ENCODE measurements at places on chromosomes 5 and 9.

GRCh38 chr9:86099701-86100364, 475 bp upstream of the GOLM1 start:
- peak; percentile 39 for DNase-seq

DNA sequence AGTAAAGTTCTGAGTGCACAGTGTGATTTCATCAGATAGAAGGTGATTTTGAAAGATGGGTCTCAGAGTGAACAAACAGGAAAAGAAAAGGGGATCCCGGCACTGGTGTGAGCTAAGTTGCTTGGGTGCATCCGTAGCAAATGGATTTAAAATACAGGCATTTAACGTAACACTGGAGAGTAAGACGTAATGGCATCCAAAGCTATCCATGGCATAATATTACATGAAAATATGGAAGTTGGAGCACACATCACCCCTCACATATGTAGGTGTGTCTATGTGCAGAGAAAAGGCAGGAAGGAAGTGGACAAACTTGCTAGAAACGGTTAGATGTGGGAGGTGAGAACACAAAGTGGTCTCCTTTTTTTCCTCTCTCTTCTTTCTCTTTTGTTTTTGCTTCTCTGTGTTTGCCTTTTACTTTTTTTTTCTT, 38.2 kb upstream of the SEMA4D start:
- peak; percentile 84 for DNase-seq

GRCh38 chr9:36862206-36863145, 171.6 kb downstream of the PAX5 start:
- no peak for DNase-seq

GRCh38 chr5:167307042-167307441, 984.4 kb upstream of the WWC1 start:
- no peak for DNase-seq

DNA sequence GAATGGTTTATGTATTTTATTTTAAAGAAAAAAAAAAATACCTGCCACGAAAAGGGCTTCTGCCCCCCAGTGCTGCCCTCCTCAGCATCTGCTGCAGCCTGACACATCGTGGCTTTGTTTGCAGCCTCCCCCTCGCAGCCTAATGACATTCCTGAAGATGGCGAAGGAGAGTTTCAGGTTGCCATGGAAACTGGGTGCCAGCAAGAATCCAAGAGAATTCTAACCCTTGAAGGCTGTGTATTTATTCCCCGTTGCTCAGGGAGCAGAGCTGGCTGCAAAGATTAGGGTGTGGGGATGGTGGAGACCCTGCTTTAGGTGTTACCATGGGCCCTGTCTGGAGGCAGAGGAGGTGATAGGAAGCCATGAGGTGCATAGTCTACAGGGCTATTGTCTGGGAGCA, 126.6 kb downstream of the NSG2 start:
- DNase-seq: no peak

DNA sequence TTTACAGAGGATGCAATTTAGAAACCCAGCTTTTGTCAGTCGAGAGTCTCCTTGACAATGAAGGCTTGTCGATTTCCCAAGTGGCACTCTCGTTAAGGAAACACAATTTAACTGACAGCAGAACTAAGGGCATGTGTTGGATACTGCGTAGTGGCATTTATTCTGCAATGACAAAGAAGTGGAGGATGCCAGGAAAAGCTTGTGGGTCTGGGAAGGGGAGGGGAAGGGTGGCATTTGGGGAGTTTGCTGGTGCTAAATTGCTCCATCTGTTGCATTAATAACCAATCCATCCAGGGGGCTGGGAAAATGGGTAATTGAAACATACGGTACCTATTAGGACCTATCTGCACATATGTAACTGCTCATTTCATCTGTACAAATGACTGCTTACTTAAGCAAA, 190.6 kb downstream of the NSG2 start:
- no peak for DNase-seq

GRCh38 chr5:153081385-153081784, 409.1 kb upstream of the GRIA1 start:
- no peak for DNase-seq

- DNase-seq: no peak
These were observed 74.4 kb downstream of the PRRT1B start for GRCh38 chr9:131619680-131620079.

DNA sequence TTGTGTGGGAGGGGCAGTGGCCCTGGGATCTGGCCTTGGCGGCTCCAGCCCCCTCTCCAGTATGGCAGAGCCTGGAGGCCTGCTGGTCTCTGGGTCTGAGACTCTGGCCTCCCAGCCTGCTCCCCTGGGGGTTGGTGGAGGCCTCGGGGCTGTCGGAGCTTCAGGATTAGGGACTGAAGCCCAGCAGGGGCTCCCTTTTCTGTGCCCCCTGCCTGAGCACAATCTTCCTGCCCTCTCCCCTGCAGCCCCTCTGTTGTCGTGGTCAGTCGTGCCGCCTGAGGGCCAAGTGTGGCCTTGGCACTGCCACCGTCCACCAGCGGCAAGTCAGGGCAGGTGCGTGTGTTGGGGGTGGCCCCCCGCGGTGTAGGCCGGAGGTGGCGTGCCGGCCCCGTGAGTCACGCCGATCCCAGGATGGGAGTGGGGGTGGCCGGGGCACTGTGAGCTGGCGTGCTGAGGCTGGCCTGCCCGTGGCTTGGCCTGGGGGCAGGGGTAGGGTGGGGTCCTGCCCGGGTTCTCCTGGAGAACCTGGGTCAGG, 53.6 kb downstream of the RXRA start:
- no peak for DNase-seq

DNA sequence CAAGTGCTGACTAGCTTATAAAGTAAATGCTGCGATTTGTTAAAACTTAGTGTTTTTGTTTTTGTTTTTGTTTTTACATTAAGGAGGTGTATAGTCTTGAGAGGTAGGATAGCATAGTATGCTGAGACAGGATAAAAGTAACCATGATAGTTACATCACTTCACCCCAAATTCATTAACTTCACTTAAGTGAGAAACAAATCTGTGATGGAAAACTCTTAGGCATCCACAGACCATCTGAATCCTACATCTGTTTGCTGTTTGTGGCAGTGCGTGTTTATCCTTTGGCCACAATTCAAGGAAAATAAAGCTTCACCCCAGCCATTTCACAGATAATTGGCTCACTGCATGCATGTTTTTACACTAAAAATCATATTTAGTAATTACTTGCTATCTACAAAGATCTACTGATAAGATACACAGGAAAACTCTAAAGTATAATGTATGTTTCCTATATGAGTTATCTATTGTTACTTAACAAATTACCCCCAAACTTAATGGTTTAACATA, 82.0 kb downstream of the ZNF622 start:
- no peak for DNase-seq

DNA sequence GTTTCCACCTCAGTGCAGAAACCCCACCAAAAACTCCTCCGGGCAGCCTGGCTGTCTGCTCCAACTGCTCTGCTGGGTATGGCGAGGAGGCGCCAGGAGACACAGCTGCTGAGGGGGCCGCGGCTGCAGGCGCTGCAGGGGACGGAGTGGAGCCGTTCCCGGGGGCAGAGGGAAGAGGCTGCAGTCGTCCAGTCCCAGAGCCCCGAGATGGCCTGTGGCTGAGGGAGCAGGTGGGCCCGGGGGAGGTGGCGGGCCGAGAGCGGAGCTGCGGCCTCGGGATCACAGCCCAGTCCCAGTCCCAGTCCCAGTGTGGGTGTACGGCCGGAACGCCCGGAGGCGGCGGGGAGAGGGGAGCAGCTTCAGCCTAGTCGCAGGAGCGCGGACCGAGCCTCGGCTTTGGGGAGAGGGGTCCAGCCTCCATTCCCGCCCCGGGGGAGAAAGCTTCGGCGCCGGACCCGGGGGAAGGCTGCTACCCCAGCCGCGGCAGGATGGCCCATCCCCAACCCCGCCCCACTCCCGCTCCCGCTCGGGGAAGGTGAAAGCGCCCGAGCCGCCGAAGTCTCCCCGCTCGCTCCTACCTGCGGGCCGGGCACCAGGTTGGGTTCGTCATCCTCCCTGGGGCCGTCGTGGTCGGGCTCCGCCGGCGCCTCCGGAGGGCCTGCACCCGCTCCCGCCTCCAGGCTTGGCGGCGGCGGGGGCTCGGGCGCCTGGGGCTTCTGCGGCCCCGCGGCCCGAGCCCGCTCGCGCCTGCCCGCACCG, 513 bp downstream of the FAM193B start:
- no peak for DNase-seq

DNA sequence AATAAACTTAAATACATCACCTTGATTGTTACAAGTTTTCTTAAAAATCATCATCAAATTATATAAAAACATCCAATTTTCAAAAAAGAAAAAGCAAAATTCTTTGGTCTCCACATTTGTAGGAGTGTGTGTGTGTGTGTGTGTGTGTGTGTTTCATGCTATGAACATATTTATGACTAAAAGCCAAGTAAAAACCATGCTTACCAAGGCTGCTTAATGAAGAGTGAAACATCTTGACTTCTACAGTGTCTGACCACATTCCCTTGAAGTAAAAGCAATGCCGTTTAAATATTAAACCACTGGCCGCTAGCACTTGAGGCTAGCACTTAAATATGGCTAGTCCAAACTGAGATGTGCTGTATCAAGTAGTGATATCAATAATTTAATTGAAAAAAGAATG, 549.1 kb upstream of the CCNG1 start:
- no peak for DNase-seq

DNA sequence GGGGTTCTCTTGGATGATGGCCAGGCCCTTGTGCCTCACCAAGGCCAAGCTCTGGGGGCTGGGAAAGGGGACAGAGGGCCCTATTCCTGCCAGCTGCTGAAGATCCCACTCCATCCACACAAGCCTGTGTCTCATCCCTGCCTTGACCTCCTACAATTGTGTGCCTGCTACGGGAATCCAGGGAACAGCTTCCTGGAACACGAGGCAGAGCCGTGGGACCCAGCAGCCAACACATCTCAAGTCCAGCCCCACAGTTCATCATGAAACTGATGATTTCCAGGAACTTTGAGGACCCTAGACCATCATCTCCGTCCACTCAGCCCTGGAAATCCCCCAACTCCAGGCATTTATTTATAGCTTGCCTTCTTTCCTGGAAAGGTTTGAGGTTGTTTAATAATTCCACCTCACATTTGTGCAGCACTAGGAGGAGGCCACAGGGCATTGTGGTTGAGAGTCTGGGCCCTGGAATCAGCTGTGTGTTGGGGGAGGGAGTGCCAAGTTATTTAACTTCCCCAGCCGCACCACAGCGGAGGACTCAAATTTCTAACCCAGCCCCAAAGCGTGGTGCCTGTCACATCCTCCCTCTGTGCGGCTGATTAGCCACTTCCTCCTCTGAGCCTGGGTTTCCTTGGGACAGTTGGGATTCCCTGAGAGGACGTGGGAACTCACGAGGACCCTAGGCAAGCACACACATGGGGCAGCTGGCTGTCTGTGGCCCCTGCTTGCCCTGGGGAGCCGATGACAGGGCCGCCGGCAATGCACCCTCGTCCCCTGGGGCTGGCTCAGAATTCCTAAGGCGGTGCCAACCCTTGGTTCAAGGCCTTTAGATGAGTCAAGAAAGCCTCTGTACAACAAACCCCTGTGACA, 58.2 kb upstream of the GGTA1 start:
- peak; percentile 10 for DNase-seq

- DNase-seq: no peak
These were observed 62.8 kb upstream of the TLX3 start for GRCh38 chr5:171246231-171246630.

GRCh38 chr5:159965031-159965837, 43.7 kb upstream of the TTC1 start:
- DNase-seq: no peak

DNA sequence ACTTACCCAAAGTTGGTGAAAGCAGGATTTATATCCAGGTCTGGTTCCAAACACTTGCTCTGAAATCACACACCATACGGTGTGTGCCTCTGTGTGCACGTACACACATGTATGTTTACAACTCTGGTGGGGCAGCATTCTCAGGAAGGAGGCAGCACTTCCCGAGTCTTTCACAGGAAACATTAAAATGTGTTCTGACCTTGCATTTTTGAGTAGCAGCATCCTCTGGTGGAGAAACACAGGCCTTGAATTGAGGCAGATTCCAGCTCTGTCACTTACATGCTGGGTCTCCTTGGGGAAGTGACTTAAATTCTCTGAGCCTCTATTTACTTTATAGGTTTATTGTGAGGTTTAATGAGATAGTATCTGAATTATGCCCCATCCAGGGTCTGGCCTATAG, 126.4 kb downstream of the RGS3 start:
- peak; percentile 26 for DNase-seq

DNA sequence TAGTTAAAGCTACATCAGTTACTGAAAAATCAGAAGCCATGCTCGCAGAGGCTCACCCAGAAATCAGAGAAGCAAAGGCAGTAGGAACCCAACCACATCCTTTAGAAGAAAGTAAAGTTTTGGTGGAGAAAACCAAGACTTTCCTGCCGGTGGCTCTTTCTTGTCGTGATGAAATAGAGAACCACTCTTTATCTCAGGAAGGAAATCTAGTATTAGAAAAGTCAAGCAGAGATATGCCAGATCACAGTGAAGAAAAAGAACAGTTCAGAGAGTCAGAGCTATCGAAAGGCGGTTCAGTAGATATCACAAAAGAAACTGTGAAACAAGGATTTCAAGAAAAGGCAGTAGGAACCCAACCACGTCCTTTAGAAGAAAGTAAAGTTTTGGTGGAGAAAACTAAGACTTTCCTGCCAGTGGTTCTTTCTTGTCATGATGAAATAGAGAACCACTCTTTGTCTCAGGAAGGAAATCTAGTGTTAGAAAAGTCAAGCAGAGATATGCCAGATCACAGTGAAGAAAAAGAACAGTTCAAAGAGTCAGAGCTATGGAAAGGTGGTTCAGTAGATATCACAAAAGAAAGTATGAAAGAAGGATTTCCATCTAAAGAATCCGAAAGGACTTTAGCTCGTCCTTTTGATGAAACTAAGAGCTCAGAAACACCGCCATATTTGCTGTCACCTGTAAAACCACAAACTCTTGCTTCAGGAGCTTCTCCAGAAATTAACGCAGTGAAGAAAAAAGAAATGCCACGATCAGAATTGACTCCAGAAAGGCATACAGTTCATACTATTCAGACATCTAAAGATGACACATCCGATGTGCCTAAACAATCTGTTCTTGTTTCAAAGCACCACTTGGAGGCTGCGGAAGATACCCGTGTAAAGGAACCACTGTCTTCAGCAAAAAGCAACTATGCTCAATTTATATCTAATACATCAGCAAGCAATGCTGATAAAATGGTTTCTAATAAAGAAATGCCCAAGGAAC, 47.2 kb downstream of the CMYA5 start:
- DNase-seq: no peak

DNA sequence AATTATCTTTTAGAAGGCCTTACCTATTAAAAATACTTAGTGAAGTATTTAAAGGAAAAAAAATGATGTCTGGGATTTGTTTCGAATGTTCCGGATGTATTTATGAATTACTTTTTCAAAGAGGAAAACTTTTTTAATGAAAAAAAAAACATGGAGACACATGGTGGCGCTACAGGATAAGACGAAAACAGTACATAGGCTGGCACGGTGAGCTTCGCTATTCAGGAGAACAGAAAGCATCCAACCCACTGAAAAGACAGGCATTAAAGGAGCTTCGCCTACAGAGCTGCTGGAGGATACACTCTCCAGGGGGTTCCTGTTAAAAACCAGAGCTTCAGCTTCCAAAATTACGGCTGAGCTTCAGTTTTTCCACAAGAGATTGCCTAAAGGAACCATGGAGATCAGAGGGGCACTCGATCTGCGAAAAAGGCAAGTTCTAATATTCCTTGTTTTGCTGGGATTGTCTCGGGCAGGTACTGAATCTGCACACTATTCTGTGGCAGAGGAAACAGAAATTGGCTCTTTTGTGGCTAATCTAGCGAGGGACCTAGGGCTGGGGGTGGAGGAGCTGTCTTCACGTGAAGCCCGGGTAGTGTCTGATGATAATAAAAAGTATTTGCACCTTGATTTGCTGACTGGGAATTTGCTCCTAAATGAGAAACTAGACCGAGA, at the start of gene PCDHB14:
Gene PCDHB14 (plus strand): TSS at position 232 of the 672 bp plus-strand sequence. CDS start 163 bp downstream, at position 395.
- DNase-seq: no peak
